ENCODE measurements at places on chromosomes 13 and 19. TPM values are rescaled to one million over a fixed set of nuclear protein-coding genes. Genes with fewer than 3 reads are reported as not detected.
A peak's percentile ranks its signal among the peaks of the same experiment; 100 is the strongest.

The SCN1B gene
- total RNA-seq = 1.4 TPM

The EEF1AKMT1 gene
- 1.9 TPM for total RNA-seq

- DNase-seq = no peak
Measured at GRCh38 chr19:17950310-17951156, 16.4 kb upstream of the KCNN1 start.

- no peak for DNase-seq
Measured at GRCh38 chr13:110408286-110408685, 101.2 kb downstream of the COL4A2 start.

DNA sequence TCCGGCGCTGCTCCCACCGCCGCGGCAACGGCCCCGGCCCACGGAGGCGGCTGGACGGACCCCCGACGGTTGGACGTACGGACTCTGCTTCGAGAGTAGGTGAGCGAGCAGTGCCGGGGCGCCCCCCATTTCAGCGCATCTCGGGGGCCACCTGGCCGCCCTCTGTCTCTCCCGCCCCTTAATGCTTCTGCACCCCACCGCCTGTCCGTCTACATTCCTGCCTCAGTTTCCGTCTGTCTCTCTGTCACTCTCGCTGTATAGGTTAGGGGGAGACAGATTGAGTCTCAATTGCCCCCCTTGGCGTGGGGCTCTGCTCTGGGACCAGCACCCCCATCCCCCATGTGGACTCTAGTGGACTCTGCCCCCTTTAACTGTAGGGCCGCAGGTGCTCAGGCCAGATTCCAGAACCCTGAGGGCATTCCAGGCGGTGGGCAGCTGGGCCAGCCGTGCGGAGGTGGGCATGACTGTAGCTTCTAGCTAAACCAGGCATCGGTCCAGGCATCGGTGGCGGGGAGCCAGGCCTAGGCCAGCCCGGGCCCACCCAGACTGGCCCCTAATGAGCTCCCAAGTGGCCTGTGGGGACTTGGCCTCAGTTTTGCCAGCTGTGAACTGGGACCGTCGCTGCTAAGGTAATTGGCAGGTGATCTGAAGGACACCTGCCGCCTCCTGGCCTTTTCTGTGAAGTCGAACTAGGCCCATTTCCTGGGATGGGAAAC lies 373 bp downstream of the TNFAIP8L1 start:
- no peak for DNase-seq

- DNase-seq = no peak
Measured at GRCh38 chr13:65964672-65965071, 1265.5 kb downstream of the PCDH9 start.

GRCh38 chr19:33691030-33691427 lies 69.3 kb downstream of the CHST8 start:
- no peak for DNase-seq

- no peak for DNase-seq
Measured at GRCh38 chr13:81791641-81792040, 1450.7 kb upstream of the SPRY2 start.

DNA sequence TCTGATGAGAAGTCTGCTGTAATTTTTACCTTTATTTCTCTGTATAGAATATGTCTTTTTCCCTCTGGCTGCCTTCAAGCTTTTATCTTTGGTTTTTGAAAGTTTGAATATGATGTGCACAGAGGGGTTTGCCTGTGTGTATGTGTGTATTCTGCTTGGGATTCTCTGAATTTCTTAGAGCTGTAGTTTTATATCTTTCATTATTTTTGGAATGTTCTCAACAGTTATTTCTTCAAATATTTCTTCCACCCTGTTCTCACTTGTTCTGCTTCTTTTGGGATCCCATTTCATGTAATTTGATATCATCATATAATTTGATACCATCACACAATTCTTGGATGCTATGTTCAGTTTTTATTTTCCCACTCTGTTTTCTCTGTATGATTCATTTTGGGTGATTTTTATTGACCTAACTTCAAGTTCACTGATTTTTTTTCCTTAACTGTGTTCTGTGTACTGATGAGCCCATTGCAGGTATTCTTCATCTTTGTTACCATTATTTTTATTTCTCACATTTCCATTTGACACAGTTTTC lies 7.5 kb downstream of the COG3 start:
- no peak for DNase-seq

DNA sequence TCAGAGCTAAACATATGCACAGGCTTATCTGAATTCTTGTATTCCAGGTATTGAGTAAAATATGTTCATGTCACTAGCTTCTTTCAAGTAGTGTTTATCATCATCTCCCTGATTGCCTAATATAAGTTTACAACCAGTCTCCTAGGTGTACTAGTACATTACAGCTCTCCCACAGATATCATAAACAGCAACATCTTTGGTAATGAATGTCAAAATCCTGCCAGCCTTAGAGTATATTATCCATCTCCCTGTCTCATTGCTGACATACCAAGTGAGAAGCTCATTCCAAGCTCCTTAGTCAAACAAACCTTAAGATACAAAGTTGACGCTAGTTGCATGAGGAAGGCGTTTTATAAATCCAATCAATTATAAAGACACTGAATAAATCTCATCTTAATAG lies 689.1 kb upstream of the GPC6 start:
- DNase-seq = no peak

- DNase-seq = no peak
Measured at GRCh38 chr19:6490134-6490533, 8.5 kb upstream of the DENND1C start.

DNA sequence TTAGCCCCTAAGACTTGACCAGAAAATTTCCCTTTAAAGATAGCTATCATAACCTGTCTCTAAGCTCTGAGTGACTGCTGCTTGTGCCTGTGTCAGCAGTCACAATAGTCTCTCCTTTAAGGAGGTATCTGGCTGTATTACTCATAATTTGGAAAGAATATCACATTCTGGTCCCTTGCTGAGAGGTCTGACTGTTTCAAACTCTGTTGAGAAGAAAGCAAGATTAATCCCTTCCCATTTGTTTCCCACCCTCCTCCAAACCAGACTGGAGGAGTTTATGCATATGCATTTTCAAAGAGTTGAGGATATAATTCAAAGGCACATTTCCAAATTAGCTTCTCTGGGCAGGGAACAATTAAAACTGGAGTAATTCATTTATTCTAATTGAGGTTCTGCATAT lies 2.3 kb downstream of the HTR2A start:
- no peak for DNase-seq

- no peak for DNase-seq
Measured at GRCh38 chr19:33395561-33396550, 22.3 kb downstream of the CEBPG start.

DNA sequence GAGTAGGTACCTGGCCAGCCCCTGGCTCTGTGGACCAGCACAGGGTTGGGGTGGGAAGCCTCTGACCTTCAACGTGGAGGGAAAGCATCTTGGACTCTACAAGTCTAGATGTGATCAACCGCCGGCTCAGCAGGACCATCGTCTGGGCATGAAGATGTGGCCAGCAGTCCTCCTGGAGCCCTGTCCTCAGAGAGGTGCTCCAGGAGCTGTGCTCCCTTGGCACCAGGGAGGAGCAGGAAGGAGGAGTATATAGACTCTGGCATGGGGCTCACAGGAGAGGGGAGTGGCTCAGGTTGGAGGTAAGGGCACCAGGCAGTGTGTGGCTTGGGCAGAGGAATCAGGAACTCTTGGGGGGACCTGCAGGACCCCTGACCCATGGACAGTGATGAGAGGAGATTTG lies 18.3 kb upstream of the ISYNA1 start:
- no peak for DNase-seq

DNA sequence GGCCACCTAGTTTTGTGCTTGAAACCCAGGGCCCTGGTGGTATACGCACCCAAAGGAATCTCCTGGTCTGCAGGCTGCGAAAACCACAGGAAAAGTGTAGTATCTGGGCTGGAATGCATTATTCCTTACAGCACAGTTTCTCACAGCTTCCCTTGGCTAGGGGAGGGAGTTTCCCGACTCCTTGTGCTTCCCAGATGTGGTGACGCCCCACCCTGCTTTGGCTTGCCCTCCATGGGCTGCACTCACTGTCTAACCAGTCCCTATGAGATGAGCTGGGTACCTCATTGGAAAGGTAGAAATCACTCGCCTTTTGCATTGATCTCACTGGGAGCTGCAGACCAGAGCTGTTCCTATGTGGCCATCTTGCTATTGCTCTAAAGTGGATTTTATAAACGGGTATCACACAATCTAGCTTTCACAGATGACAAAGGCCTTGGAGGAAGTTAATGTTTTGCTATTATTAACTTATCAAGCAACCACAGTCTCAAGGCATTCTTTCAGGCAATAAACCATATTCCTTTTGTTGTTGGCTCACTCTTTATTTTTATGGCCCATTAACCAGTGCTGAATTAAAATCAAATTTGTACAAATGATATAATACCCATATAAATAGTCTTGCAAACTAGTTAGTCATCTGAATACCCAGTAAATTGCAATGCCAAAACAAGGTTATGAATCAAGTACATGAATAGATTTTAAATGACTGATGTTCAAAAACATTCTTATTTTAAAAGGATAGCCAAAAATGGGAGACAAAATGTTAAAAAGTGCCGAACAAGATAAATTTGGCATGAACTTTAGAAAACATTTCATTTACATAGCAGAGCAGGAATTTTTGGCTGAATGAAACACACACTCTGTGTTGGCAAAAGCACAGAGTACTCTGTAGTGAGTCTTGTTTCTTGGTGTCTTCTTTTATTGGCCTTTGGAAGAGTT lies 475.4 kb upstream of the ARGLU1 start:
- DNase-seq = no peak

- DNase-seq = peak; percentile 58
Measured at GRCh38 chr19:13207846-13208671, 57.8 kb downstream of the IER2 start.

The WDR88 gene
- not detected for total RNA-seq

- DNase-seq = no peak
Measured at GRCh38 chr13:44045180-44045562, 165.5 kb downstream of the LACC1 start.

- no peak for DNase-seq
Measured at GRCh38 chr13:71493189-71493588, 373.8 kb downstream of the DACH1 start.

DNA sequence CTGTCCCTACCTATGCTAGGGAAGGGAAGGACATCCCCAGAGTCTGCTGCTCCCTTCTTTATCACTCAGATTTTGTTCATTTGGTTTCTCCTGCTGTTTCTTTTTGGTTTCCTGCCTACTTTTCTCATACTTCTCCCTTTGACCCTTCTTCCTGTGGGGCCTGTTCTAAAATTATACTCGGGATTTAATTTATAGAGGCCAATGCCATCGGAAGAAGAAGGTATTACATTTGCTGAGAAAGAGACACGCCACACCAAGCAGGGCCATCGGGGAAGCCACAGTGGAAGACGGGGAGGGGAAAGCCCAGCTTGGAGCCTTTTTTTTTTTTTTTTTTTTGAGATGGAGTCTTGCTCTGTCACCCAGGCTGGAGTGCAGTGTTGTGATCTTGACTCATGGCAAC lies 46.8 kb upstream of the FARP1 start:
- no peak for DNase-seq

DNA sequence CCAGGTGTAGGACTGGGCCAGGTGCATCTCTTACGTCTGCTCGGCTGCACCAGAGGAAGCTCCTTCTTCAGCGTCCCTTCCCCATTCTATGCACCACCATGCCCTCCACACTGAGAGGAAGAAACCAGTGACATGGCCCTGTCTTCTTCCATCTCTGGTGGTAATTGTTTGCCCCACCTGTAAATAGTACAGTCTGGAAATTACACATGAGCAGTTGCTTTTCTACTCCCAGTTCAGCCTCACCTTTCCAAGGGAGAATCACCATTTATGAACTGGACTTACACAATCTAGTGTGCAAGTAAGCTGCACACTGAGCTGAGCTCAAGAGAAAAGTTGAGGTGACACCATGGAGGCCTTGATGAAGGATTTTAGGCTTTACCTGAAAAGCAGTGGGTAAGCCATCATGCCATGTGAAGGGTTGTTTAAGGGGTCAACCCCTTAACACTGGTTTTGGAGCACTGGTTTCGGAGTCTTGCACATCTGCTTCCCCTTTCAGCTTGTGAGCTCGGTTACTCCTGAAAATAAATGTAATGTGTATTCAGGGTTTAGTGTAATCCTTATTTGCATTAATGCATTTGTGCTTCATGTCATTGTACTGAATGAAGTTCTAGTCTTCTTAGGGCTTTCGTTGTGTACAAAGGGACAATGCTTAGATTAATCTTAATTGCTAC lies 22.4 kb downstream of the ZNF536 start:
- no peak for DNase-seq

The TEX26 gene
- total RNA-seq = not detected

The ATXN8OS gene
- total RNA-seq = not detected

DNA sequence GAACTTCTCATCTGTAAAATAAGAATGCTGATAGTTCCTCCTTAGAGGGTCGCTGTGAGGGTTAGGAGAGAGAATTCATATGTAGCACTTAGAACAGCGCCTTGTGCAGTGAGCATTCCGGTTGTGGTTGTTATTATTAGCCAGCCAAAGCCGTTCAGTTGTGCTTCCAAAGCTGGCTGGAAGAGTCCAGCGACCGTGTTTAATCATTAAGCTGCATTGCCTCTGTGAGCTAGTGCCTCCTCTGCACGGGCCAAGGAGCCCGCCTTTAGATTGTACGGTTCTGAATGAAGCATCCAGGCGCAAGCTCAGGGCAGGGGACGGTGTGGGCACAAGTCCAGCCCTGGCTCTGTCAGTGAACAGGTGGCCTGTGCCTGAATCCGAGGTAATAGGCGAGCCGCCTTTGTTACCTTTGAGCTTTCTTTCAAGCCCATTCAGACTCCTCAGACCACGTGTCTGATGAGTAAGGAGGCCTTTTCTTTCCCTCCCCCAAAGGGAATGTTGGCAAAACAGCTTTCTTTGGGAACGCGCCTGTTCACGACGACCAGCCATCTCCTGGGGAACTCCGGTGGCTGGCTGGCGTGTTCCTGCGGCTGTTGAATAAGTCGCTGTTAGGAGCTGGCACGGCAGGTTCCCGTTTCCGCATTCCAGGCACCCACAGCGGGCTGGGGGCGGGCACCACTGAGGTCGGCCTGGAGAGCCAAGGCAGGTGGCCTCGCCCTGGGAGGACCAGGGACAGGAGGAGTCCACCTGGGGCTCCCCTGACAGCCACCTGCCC lies 25.1 kb downstream of the SIPA1L3 start:
- DNase-seq = peak; percentile 61

- DNase-seq = no peak
Measured at GRCh38 chr19:43132696-43133095, 50.2 kb upstream of the PSG2 start.

The NLRP12 gene
- total RNA-seq = 0.08 TPM

GRCh38 chr19:51122112-51122981 lies 2.4 kb upstream of the SIGLEC9 start:
- no peak for DNase-seq

GRCh38 chr19:7242601-7243258 lies 51.5 kb downstream of the INSR start:
- DNase-seq = no peak

Measured in CD4-positive, alpha-beta T cell (primary cell).